ENCODE measurements at places on chromosomes 12 and 14. TPM values are rescaled to one million over a fixed set of nuclear protein-coding genes. Genes with fewer than 3 reads are reported as not detected.

LRP1-AS gene
- total RNA-seq: not detected

CIROP gene
- total RNA-seq: not detected

AQP6 gene
- not detected for total RNA-seq

POU6F1 gene
- 3.0 TPM for total RNA-seq

THAP2 gene
- total RNA-seq: 2.7 TPM

POTEM gene
- total RNA-seq: not detected

VCPKMT gene
- 1.9 TPM for total RNA-seq

OR4E2 gene
- not detected for total RNA-seq

ERBB3 gene
- 0.25 TPM for total RNA-seq

RFX4 gene
- not detected for total RNA-seq

IFNG-AS1 gene
- not detected for total RNA-seq

C12orf42 gene
- 0.13 TPM for total RNA-seq

SLC7A8 gene
- total RNA-seq: 1.0 TPM

TAS2R7 gene
- not detected for total RNA-seq

Data from dermis microvascular lymphatic vessel endothelial cell (primary cell).